ENCODE measurements at places on chromosomes 11 and 22. TPM values are rescaled to one million over a fixed set of nuclear protein-coding genes. Genes with fewer than 3 reads are reported as not detected.

DNA sequence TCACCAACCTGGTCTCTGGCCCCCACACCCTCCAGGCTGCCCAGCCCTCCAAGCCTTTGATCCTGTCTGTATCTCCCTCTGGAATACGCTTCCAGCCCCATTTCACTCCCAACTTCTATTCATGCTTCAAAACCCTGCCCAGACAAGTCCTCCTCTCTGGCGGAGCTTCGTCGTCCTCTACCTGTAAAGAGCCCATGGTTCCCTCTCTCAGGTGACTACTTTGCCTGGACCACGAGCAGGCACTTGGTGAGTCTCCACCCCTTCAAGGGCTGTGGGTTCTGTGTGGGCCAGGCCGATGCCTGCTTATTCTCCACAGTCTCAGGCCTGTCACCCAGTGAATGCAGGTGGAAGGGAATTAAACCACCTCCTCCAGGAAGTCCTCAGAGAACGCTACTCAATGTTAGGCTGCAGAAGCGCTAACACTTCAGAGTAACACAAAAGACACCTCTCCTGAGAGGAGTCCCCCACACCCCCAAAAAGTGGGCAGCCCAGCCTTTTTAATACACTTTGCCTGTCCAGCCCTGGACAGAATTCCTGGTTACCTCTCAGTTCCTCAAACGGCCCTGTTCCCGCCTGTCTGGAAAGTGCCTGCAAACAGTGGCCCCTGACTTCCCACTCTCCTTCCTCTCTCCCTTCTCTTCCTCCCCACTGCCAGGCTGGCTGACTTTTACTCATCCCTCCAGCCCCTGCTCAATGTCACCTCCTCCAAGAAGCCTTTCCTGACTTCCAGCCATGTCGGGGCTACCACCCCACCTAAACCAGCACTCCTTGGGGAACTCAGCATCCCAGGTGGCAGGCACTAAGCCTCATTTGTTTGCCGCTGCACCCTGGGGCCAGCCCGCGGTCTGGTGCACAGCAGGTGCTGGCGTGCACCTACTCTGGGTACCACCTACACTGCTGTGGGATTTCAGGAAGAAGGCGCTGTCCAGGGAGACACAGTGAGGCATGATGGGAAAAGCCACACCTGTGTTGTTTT is 9.0 kb downstream of the RAC2 start:
- DNase-seq = peak; percentile 29

DNA sequence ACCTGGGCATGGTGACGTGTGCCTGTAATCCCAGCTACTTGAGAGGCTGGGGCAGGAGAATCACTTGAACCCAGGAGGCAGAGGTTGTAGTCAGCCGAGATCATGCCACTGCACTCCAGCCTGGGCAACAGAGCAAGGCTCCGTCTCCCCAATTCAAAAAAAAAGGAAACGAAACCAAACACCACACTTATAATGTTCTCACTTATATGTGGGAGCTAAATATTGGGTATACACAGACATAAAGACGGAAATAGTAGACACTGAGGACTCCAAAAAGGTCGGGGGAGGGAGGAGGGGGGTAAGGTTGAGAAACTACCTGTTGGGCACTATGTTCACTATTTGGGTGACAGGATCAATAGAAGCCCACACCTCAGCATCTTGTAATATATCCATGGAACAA is 94.3 kb downstream of the GAB2 start:
- DNase-seq = no peak

DNA sequence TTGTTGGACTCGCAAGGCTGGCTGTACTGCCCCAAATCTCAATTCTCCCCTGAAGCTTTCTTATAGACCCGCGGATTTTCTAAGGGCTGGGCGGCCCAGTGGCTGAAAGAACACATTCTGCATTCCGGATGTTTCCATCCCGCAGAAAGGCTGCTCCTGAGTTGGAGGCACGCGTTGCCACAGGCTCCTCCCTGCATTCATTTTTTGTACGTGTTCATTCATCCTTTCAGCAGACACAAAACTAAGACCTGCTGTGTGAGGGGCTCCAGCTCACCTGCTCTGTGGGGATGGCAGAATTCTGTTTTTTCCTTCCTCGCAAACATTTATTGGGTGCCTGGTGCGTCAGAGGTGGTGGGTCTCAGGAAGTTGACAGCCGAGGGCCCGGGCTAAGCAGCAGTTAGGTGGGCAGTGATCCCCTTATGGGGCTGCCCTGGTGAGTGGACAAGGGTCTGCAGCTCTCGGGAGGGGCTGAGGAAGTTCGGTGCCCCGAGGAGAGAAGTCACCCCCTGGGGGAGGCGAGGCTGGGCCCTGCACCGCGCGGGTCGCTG is 23.7 kb downstream of the SHANK3 start:
- peak; percentile 27 for DNase-seq

GRCh38 chr11:32226480-32226879 is 135.6 kb downstream of the RCN1 start:
- no peak for DNase-seq

DNA sequence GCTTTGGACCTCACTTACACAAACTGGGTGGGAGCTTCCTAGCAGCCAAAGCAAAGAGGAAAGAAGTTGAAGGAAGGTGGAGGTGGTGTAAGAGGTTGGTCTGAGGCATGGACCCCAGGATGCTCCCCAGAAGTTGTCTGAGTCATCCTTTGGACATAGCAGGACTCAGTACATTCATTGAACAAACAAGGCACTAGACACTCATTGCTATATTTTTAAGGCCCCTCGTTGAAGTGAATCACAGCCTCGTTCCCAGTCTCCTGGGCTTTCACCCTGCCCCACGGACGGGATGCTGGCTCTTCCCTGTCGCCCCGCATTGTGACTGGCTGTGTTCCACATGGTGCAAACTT is 95.9 kb upstream of the FGF3 start:
- DNase-seq = no peak

DNA sequence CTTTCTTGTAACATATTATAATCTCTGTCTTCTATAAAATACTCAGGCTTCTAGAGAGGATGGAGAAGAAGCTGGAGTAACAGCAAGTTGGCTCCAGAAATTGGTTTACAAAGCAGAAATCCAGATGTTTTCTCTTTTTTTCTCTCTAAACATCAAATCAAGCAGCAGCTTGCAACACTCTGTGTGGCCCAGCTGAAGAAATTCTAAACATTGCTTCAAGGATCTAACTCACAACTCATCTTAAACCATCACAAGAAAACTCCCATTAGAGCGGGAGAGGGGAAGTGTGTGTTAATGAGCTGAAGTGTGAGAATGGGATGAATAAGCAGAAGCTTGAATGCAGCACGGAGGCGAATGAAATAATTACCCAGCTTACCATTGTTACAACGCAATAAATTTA is 146.5 kb downstream of the OPCML start:
- no peak for DNase-seq

DNA sequence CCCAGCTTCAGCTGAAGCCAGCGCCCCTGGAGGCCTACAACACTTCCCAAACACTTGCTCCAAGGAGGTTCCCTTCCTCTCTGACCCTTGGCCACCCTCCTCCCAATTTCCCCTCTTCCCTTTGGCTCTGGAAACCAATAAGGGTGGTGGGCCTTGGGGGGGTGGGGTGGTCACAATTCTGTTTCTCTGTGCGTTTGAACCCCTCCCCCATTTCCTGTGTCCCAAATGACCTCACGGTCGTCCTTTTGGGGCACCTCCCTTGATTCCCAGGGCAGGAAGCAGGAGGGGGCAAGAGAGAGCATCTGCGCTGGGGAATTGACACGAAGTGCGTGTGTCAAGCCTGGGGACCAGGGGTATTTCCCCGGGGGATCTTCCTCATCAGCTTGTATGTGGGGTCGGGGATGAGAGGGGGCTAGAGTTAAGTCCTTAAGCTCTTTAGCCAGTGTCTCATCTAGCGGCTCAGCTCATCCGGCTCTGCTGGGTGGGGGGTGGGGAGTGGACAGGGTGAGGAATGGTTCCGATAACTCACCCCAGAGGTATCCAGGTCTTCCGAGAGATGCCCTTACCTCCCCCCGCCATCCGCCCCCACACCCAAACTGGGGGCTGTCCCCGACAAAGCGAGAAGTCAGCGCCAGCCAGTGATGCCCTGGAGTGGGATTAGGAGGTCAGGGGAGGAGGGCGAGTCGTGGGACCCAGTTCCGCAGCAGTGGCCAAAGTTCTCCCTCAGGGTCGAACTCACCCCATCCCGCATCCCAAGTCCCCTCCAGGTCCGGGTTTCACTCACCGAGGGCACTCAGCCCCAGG is 587 bp downstream of the ESAM start:
- no peak for DNase-seq

DNA sequence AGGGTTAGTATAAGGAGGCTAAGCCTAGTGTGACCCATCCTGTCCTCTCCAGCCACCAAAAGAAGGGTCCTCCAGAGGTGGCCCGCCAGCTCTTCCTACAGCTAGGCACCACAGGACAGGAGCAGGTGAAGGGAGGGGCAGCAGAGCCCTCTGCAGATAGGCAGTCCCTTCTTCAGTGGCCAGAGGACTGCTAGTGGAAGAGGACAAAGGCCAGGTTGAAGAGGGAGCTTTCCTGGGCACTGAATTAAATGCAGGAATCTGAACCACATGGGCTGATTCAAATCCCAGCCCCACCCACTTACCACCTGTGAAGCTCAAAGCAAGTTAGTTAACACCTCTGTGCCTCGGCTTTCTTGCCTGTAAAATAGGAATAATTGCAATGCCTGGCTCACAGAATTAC is 409.5 kb downstream of the NXPE2 start:
- DNase-seq = no peak

- DNase-seq = no peak
Measured at GRCh38 chr11:24591283-24591682, 94.4 kb downstream of the LUZP2 start.

The MS4A15 gene
- 113 TPM for total RNA-seq

The SMTNL1 gene
- not detected for total RNA-seq

The OR6A2 gene
- total RNA-seq = 0.18 TPM

The ACP2 gene
- 33.0 TPM for total RNA-seq

The TYR gene
- total RNA-seq = not detected

The FBLN1 gene
- 307 TPM for total RNA-seq

All from lower lobe of right lung (tissue), 2 donors.